ENCODE measurements at places on chromosomes 7 and 10.

DNA sequence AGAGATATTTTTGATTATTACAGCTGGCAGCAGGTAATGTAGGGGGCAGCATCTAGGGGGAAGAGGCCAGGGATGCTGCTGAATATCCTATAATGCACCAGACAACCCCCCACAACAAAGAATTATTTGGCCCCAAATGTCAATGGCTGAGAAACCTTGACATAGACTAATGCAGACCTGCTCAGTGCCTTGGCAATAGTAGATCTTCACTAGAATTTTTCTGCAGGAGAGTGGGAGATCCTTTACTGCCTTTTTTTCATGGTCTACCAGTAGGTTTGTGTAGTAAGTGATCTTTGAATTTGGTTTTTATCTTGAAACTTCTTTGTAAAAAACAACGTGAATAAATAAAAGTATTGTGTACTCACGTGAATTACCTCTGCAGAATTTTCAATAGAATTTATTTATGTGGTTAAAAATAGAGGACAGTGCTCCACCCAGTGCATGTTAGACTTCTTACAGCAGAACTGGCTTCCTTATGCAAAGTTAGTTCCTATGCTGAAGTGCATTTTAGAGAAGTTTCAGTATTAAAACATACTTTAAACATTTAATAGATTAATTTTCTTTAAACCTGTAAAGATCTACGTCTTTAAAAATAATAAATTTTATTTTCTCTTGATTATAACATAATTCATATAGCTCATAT, 199.6 kb upstream of the HDAC9 start:
- no peak for DNase-seq

GRCh38 chr10:14688606-14689005, 86.1 kb downstream of the FAM107B start:
- no peak for DNase-seq

DNA sequence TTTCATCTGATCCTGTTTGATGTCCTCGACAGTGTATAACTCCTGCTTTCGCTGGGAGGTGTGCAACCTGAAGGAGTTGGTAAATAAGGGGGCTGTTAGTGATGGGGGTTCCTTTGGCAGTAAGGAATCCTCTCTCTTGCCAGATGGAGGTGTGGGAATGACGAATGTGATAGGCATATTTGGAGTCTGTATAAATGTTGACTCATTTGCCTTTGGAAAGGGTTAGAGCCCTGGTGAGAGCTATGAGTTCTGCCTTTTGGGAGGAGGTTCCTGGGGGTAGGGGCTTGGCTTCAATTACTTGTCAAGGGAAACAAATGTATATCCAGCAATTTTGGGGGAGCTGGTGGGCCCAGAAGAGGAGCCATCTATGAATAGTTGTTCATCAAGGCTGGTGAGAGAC, 11.4 kb upstream of the CHST3 start:
- no peak for DNase-seq

GRCh38 chr7:79451580-79451979, 1.9 kb downstream of the MAGI2 start:
- no peak for DNase-seq

DNA sequence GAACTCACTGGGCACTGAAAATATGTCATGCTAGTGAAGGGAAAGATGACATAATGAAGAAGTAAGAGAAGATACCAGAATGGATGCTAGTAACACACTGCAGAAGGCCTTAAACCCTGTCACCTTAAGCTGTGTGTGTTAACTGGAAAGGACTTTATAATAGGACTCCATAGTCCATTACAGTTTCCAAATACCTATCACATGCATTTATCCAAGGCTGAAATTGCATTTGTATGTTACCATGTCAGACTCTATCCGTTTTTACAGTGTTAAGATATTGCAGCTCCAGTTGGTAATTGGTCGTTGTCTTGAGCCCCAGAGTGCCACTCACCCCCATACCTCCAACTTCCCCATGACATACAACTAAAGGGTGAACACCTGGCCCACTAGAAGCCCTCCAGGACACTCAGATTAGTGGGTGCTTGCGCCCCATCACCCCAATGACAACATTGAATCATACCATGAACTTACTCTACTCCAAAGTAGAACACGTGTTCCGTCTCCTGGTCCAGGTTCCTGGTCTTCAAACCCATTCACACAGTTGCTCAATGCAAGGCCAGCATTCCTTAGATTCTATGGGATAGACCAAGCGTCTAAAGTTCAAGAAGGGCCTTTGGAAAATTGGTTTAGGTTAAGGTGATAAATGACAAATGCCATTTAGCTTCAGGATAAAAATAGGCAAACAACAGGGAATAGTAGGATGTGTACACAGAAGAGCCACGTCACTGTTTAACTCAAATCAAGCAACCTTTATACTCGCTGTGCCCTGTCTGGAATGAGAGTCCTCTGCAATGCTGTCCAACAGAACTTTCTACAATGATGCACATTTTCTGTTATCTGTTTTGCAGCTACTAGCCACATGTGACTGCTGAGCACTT, 2.1 kb upstream of the RAPGEF5 start:
- no peak for DNase-seq

DNA sequence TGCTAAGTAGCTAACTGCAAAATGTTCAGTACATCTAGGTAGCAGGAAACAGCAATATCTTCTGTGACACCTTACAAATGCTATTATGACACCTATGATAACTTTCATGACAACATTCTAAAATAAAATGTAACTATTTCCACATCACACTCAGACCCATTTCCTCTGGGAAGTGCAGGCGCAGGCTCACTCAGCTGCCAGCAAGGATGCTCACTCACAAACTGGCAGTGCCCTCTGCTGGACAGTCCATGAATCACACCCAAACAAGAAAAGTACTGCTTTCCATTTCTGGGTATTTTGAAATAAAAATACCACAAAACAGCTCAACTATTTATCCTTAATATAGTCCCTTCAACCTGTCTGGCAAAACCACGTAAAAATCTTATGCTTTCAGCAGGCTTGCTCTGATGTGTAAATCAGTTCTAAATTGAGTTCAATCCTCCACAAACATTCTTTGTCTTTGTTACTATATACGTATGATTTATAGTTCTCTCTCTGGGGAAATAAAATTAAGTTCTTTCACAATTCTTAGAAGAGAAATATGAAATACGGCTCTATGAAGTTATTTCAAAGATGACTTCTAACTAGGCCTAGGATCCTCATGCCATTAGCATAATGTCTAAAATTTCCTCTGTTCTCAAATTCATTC, 176.6 kb downstream of the PARD3 start:
- peak; percentile 45 for DNase-seq

DNA sequence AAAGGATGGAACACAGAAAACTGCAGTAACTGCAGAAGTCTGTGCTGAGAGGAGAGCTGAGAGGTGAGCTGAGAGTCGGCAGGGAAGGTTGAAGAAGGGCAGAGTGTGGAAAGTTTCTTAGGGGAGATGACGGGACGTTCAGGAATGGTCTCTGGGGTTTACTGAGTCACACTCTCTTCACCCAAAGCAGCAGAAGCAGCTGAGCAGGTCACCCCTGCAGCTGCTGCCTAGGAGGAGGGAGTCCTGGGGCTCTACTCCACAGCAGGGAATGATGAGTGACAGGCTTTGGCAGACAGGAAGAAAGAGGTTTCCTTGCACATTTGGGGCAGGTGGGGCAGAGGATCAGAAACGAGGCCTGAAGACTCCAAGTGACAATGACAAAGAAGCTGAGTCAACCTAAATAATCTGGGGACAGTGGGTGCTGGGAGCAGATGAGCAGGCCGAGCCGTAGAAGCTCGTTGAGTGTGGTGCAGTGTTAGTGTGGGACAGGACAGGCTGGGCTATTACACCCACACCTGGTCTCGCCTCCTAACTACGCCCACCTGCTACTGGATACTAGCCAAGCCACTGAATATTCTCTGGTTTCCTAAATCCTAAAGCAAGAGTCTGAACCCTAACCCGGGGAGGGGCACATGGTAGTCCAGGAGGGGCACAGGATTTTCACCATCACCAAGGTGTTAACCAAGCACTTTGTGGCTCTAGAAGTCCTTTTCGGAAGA, 24.9 kb downstream of the BEND7 start:
- DNase-seq = no peak

DNA sequence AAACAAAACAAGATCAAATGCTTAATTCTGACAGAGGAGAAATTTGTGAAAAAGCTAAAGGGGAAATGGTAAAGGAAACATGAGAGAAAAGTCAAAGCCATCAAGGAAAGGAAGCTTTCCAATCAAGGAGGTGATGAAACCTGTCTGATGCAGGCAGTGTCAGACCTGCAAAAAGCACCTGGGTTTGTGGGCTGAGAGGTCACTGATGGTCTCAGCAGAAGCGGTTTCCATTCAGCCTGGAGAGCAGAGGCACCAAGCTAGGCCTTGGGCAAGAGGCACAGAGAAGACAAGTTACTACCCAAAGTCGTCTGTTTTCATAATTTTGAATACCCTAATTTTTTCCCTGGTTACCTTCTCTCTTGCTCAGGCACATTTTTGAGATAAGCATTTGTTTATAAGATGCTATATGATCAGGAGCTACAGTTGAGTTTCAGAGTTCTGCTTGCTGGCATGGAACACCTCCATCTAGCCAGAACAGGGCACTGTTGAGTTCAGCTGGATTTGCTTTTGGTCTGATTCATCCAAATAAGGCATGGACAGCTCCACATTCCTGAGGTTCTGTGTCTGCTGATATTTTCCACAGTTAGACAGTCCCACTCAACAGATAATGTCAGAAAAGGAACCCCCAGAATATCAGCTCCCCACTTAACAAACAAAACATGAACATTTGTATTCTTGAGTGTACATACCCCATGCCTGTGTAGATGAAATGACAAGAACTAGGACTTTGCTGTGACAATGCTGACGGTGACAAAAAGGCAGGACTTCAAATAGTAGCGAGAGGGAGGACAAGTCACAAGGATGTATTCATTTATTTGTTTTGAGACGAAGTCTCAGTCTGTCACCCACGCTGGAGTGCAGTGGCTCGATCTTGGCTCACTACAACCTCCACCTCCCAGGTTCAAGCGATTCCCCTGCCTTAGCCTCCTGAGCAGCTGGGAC, 4.9 kb upstream of the PPIA start:
- no peak for DNase-seq

- DNase-seq = peak; percentile 60
These were observed 98.4 kb downstream of the PIP4K2A start for GRCh38 chr10:22615819-22616499.

- peak; percentile 45 for DNase-seq
These were observed 1.6 kb upstream of the IDI1 start for GRCh38 chr10:1050554-1050953.

DNA sequence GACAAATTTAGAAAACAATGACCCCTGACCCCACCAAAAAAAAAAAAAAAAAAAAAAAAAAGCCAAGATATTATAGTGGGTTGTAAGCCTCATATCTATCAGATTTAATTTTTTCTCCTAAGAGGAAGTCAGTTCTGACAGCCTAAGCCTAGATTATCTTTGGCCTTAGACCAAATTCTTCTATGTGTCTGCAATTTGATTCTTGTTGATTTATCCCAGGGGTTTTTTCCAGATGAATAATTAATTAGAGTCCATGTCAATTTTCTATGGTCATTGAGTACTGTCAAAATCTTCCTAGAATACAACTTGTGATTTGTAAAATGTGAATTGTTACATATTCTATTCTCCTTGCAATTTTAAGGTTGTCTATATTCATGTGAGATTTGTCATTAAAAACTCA, 151.6 kb upstream of the CACNA2D1 start:
- no peak for DNase-seq

DNA sequence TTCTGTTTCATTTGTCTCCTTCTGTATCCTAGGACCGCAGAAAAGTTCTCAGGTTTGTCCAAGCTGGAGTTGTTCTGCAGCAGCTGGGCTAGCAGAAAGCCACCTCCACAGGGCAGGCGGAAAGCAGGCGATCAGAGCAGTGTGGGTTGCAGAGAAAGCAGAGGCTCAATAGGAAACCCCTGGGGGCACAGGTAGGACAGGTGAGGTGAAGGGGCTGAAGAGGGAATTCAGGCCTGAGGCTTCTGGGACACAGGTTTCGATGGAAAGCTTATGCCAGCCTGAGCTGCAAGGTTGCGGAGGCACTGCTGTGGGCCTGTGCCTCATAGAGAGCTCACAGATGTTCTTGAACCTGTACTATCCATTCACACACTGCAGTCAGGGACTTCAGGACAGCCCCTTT, 194.9 kb upstream of the TPK1 start:
- no peak for DNase-seq

GRCh38 chr10:42883993-42884983, 101.7 kb downstream of the BMS1 start:
- DNase-seq = no peak

GRCh38 chr7:23207884-23208283, 26.0 kb downstream of the NUP42 start:
- no peak for DNase-seq

- no peak for DNase-seq
These were observed 384.4 kb upstream of the AUTS2 start for GRCh38 chr7:69213878-69214277.

GRCh38 chr7:78368771-78369170, 570.2 kb downstream of the PHTF2 start:
- no peak for DNase-seq

DNA sequence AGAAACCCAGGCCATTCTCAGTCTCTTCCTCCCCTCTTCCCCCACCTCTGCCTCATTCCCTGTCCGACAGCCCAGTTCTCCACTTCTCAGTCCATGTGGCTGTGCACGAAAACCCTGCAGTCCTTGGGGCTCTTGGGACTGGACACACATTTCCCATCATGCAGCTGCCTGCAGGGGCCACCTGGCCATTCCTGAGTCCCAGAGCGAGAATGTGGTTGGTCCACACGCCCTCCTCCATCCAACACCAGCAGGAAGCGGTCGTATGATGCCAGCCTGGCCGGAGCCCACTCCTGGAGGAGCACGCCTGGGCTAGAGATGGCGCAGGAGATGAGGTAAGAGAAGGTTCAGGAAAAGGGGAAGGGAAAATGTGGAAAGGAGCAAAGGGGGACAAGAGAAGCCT, 222.5 kb downstream of the USP6NL start:
- no peak for DNase-seq

GRCh38 chr10:77638321-77639101, 903 bp upstream of the KCNMA1 start:
- DNase-seq = no peak

GRCh38 chr7:158991824-158992621, 135.7 kb downstream of the DYNC2I1 start:
- no peak for DNase-seq

GRCh38 chr7:14934839-14935238, 32.3 kb upstream of the DGKB start:
- no peak for DNase-seq

DNA sequence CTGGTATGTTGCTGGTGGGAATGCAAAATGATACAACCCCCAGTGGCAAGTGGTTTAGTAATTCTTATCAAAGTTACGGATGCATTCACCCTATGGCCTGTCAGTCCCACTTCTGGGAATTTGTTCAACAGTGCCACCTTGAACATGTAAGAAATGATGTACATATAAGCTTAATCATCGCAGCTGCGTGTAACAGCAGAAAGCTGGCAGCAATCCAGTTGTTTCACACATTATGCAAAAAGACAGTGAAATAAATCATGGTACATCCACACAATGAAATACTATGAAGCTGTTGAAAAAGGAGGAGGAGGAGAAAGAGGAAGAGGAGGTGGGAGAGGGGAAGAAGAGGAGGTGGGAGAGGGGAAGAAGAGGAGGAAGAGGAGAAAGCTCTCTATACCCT, 76.2 kb upstream of the MYL10 start:
- no peak for DNase-seq

- DNase-seq = no peak
These were observed 60.2 kb downstream of the KCNH2 start for GRCh38 chr7:150917969-150918368.

- DNase-seq = peak; percentile 69
These were observed 286 bp downstream of the DGKI start for GRCh38 chr7:137846549-137846826.

Measured in GM20000 (cell line).